MV-4-11 (cell line): ENCODE measurements at places on chromosomes 5 and 9.

GRCh38 chr9:117265253-117265652 is 149.6 kb downstream of the ASTN2 start:
- DNase-seq, result no peak

GRCh38 chr5:138980441-138980840 is 105.3 kb upstream of the LRRTM2 start:
- no peak for DNase-seq

GRCh38 chr9:80503671-80504281 is 932.0 kb downstream of the TLE4 start:
- DNase-seq, result no peak

DNA sequence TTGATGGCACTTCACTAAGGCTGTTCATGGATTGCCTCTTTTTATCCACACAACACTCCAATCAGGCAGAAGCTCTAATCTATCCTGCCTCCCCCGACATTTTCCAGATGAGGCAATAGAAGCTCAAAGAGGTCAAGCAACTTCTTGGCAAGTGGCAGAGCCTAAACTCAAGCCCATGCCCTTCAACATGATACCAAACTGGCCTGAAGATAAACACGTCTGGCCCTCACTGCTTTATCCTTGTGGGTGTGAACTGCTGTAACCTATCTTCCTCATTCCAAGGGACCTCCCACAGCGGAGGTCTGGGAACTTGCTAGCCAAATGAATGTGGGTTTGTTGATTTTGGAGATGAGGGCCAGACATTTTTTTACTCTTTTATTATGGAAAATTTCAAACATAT is 9.5 kb downstream of the SLC35A4 start:
- no peak for DNase-seq

GRCh38 chr9:98175028-98175569 is 17.3 kb downstream of the CORO2A start:
- peak; percentile 6 for DNase-seq

DNA sequence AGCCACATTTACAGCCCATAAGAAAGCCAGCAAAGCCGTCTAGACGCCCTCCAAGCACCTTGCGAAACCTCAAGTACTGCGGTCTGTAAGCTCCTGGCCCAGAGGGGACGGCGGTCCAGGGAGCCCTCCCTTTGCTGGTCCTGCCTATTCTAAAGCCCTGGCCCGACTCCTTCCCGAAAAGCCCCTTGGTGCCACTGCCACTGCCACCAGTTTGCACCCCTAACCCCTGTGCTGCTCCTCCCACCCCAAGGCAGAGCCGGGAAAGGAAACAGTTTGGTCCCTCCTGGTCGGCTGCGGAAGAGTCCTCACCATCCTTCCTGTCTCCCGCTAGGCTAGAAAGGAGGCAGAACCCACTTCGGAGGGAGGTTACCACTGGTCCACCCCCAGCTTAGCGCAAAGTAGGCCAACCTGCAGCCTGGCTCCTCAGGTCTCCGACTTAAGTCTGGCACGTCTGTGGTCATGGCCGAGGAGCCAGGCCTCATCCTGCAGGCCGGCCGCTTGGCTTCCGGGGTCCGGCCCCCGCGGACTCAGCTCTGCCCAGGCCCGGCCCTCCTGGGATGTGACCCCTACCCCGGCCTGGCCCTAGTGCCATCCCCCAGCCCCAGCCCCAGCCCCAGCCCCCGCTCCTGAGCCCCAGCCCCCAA is 916 bp downstream of the TOR1A start:
- peak; percentile 60 for DNase-seq

- no peak for DNase-seq
These were observed 15.4 kb downstream of the ITK start for GRCh38 chr5:157196045-157196444.

- DNase-seq, result no peak
These were observed 2.1 kb downstream of the NPR2 start for GRCh38 chr9:35793461-35793860.

GRCh38 chr9:71690689-71691435 is 77.5 kb downstream of the CEMIP2 start:
- no peak for DNase-seq

DNA sequence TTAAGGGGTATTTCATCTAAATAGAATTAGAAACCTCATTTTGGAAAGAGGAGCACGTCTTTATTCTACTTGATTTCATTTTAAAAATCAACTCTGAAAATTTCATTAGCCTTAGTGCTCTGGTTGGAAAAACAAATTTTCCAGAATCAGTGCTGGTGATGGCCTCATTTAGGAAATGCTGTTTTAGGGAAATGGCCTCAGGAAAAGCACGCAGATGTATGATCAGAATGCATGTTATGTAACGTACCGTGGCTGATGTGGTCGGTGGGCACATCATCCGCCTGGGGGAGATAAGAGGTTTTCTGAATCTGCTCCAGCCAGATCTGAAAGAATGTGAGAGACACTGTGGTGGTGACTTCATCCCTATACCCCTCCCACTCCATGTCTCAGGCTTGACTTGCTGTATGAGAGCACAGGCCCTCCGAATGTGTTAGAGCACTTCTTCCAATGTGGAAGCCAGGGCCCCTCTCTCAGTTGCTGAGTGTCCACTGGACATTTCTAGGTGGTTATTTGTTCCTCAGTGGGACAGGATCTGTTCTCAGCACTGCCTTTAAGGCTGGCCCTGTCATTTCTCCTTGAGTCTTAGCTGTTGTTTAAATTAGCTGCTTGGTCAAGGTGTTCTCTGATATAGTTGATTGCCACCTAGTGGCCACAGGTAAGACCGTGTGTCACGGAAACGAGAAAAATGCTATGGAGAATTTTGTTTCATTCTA is 96.5 kb downstream of the ARHGAP26 start:
- DNase-seq, result peak; percentile 61

DNA sequence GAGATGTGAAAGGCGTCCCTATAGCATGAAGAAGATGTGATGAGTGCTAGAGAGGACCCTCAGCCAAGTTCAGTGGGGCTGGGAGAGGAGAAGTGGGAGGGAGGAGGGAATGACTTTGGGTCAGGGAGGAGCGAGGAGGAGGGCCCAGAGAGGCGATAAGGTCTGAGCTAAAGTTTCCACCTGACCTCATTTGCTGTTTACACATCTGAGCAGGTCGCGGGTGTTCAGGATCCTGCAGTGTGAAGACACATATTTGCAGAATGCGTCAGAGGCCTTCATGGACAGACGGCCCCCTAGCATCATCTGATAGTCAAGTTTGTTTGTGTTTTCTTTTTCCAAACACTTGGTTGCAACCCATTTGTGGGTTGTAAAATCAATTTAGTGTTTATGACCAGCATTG is 18.9 kb upstream of the IGFBPL1 start:
- no peak for DNase-seq

DNA sequence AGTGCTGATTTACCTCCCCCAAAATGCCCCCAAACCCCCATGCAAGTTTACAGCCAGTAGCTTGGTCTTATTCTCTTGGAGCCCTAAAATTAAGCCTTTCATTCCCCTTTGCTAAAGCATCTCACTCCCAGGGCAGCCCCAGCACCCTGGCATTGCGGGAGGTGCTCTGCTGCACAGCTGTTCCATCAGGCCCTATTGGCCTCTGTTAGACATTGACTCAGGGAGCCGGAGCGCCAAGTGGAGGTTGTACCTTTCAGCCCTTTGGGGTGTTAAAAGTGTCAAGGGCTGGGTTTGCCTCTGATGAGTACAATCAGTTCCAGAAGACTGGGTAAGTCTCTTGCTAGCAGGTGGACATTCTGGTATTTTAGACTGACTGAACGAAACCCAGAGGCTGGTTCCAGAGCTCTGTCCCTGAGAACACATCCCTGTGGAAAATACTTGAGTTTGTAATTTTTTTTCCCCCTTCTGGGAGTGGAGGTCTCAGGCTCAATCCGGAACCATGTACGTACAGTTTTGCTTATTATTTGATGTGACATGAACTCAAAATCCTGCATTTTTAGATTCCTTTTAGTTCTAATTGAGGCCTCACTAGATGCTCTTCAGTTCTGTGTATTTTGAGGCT is 102.4 kb downstream of the UBE2R2 start:
- DNase-seq, result no peak

- peak; percentile 83 for DNase-seq
These were observed 91.4 kb upstream of the RANBP6 start for GRCh38 chr9:6106711-6107339.

DNA sequence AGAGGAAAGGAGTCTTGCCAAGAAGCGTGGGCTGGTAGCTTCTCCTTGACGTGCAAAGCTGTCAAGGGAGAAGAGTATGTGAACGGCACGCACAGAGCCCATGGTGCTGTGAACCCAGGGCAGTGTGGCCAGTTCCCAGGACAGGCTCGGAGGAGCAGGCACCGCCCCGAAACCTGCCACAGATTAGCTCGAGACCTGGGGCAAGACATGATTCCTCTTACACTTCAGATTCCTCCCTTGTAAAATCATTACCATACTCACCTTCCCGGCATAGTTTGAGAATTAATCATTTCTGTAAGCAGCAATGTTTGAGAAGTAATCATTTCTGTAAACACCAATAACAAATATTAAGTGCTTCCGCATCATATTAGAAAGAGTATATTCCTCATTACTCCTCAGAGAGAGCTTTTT is 19.9 kb downstream of the GOLM1 start:
- DNase-seq, result no peak

DNA sequence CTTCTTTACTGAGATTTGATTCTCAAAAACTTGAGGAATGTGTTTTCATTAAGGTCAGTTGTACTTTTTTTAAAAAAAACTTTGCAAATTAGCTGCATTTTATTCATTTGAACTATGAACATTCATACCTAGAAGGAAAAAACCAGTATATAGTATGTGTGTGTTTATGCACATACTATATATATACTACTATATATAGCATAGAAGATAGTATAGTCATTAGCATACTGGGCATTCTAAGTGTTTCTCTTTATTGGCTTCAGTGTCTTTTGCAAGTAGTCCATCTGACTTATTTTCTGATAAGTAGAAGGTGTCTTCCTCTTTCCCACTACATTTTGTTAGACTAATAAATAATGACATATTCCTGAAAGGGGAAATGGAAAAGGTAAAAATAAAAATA is 33.0 kb downstream of the ELOVL7 start:
- no peak for DNase-seq

DNA sequence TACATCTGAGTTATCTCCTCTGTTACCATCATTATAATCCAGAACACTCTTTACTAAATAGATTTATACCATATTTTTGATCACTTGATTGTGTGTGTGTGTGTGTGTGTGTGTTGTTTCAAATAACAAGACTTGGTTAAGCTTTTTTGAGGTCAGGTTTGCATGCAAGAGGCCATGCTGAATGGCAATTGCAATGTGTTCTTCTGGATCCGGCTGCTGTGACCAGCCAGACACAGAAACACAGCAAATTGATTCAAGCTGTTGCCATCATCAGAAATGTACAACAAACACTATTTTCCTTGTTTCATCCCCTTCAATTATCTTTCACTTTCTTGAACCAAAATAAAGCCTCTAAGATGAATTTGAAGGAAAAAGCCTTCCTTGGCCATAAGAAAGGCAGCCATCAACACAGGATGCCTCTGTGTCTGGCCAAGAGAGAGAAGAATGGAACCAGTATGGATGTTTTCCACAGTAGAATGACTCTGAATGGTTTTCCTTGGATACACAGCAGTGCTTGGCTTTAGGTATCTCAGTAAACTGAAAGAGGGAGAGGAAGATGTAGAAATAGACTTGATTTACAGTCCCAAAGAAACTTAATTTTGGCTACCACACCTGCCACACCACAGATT is 53.9 kb downstream of the DPYSL3 start:
- DNase-seq, result no peak

- no peak for DNase-seq
These were observed 95.2 kb upstream of the CAST start for GRCh38 chr5:96566833-96567587.

DNA sequence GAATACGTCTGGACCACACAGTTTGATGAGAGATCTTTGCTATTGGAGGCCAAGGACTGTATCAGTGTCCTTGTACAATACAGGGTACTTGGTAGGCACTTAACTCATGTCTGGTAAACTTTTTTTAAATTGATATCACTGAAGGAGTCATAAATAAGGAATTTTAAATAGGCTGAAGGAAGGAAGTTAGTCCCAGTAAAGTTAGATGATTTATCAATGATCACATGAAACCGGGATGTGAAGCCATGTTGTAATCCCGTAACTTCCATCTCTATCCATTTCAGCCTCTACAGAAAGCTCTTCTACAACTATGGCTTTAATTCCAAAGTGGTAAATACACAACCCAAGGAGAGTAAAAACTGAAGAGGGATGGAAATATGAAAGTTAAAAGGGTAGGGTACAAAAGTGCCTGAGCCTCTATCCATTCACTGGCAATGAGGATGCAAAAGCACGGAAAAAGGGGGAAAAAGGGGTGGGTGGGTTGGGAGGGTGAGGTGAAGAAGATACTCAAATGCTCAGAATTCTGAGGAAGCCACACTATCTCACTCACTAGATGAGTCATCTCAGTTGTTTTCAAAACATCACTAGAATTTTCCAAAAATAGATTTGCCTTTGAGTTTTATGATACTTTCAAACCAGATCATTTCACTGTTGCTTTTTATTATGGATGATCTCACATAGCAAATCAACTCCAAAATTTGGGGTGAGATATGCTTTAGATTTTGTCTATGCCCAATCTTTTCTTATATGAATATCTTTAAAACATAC is 1053.5 kb downstream of the NR2F1-AS1 start:
- no peak for DNase-seq

GRCh38 chr5:59768152-59769040 is 125.1 kb downstream of the PDE4D start:
- no peak for DNase-seq

DNA sequence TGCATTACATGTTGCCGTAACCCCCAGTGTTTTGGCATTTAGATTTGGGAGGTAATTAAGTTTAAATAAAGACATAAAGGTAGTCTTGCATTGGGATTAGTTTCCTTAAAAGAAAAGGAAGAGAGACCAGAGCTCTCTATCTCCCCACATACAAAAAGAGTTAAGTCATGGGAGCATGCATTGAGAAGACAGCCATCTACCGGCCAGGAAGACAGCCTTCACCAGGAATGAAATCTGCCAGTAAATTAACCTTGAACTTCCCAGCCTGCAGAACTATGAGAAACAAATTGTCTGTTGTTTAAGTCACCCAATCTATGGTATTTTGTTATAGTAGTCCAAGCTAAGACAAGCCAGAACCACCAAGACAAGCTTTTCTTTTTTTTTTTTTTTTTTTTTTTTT is 567.0 kb upstream of the CDH18 start:
- DNase-seq, result peak; percentile 35

- no peak for DNase-seq
These were observed 42.6 kb downstream of the RGS3 start for GRCh38 chr9:113506090-113506589.
